ENCODE measurements at places on chromosomes 6 and 20. TPM values are rescaled to one million over a fixed set of nuclear protein-coding genes. Genes with fewer than 3 reads are reported as not detected.

Gene ZNF334
- total RNA-seq, result 0.15 TPM

Gene NRSN1
- total RNA-seq, result not detected

Gene PEX6
- 20.5 TPM for total RNA-seq

Gene ENPP5
- 1.7 TPM for total RNA-seq

DNA sequence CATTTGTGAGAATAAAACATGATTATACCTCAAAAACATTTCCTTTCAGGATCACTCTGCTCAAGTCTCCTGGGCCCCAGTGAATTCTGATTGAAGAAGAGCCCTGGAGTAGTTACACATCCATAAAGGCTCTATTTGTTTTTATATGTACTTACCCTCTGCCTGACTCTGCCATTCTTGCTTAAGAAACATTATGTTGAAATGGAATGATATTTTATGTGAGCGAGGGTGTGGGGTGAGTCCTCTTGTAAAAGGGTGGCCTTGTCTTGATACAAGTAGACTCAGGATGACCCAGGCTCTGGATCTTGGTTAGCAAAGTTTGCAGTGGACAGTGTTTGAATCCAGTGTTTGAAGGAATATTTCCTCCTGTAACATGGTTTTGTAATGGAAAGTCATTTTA is 215.4 kb upstream of the PREP start:
- H3K4me3 ChIP-seq, result no peak overlapping the region
- no peaks in the 10 kb centered on the region for H3K36me3 ChIP-seq
- no peak overlapping the region for H3K27ac ChIP-seq
- no peaks in the 10 kb centered on the region for H3K27me3 ChIP-seq
- no peaks in the 10 kb centered on the region for H3K4me1 ChIP-seq

GRCh38 chr6:144286503-144287393 is 1.6 kb downstream of the UTRN start:
- H3K4me3 ChIP-seq, result peak overlapping the region; percentile 98
- DNase-seq, result no peak
- H3K27ac ChIP-seq, result peak overlapping the region; percentile 40

GRCh38 chr6:136483906-136484305 is 66.3 kb downstream of the MAP7 start:
- no peaks in the 10 kb centered on the region for H3K27me3 ChIP-seq
- H3K4me3 ChIP-seq, result no peak overlapping the region
- no peak overlapping the region for H3K27ac ChIP-seq
- no peaks in the 10 kb centered on the region for H3K4me1 ChIP-seq
- no peaks in the 10 kb centered on the region for H3K36me3 ChIP-seq
- DNase-seq, result no peak

- H3K36me3 ChIP-seq, result no peaks in the 10 kb centered on the region
- no peak for DNase-seq
- H3K4me3 ChIP-seq, result no peak overlapping the region
- no peak overlapping the region for H3K27ac ChIP-seq
Observed at GRCh38 chr6:107655245-107655644, 165.3 kb downstream of the SOBP start.

DNA sequence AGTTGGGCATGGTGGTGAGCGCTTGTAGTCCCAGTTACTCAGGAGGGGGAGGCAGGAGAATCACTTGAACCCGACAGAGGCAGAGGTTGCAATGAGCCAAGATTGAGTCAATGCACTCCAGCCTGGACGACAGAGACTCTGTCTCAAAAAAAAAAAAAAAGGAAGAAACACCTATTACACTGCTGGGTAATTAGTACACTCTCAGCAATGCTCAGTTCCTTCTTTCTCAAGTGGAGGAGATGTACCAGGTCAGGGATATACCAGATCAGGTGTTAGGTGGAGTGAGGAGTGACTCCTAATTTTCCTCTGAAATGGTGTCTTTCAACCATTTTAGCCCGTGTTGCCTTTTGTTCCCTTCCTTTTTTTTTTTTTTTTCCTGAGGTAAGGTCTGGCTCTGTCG is 30.0 kb upstream of the UBR2 start:
- H3K27me3 ChIP-seq, result no peaks in the 10 kb centered on the region
- H3K4me3 ChIP-seq, result no peak overlapping the region
- no peaks in the 10 kb centered on the region for H3K4me1 ChIP-seq
- DNase-seq, result no peak
